ENCODE measurements at places on chromosomes 16 and 17.

DNA sequence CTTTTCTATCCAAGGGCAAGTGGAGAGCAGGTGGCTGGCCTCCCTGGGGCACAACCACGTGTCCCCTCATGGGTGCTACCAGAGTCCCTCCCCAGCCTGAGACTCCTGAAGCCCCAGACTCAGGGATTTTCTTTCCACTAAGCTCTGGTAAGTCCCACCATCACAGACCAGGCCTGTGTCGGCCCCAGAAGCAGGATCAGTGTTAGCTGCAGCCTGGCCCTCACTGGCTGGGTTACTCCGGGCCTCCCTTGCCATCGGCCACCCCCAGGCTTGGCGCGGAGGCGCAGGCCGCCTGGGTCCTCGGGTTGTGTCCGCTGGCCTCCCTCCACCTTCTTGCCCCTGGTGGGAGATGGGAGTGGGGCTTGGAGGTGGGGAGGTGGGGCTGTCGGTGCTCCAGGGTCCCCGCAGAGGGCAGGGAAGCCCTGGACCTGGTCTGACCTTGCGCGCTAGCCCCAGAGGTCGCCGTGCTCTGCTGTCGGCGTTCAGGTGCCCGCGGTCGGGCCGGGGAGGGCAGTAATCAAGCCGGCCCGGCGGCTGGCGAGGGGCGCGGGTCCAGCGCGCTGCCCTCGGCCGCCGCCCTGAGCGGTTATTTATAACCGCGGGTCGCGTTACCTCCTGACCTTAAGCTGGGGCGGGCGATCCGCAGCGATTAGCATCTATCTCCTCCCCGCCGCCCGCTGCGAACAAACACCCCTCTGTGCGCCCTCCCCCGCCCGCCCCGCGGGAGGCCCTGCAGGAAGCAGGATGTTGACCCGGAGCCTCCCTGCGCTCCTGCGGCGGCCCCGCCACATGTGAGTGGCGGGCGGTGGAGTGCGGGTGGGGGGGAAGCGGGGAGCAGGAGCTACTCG is 78.1 kb upstream of the TOB1 start:
- DNase-seq = peak; percentile 51

DNA sequence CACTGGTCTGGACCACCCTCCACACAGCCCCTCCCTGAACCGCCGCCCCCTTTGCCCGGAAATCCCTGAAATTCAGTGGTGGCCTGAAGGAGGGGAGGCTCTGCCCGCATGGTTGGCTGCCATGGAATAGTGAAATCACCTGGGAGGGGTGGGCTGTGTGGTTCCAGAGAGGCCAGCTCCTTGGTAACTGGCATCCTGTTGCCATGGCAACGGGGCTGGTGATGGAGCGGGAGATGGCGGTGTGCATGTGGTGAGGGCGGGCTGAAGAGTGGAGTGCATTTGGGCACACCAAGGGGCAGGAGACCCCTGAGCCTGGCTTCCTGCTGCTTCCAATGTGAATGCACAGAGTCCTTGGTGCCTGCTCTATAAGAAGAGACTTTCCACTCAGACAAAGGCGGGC is 2.4 kb downstream of the EFNB3 start:
- DNase-seq = no peak

GRCh38 chr17:19652595-19652994 is 4.0 kb downstream of the ALDH3A2 start:
- DNase-seq = no peak

DNA sequence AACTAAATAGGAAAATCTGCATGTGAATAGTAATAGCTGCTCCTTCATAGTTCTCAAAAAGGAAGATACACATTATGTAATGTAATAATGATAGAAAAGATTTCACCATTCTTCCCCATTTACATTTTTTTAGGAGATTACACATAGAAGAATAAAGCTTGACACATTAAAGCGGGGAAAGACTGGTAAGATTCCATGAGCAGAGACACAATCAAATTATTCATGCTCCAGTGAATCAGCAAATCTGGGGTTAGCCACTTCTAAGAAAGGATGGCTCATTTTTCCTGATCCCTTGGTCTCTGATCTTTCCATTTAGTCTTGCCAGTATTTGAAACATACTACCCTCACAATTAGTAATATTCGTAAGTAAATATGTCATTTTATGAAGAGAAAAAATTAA is 81.9 kb downstream of the CA4 start:
- no peak for DNase-seq

DNA sequence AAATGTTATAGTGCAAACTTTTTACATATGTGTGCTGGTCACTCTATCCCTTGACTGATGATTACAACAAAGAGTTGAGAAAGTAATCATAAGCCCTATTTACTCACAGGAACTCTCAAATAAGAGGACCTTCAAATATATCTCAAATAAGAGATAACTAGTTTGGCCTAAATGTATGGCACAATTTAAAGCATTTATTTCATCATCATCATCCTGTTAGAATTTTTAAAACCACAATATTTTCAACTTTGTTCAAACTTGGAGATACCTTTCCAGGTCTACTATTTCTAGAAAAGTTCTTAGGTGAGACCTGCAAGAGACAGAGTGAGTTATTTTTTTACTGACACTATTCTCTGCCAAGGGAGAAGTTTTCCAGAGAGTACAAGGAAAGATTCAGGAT is 5.5 kb downstream of the CPPED1 start:
- no peak for DNase-seq

- DNase-seq = no peak
Measured at GRCh38 chr17:15238057-15238456, 27.1 kb downstream of the PMP22 start.

GRCh38 chr17:66929591-66929990 is 34.9 kb upstream of the CACNG4 start:
- no peak for DNase-seq

DNA sequence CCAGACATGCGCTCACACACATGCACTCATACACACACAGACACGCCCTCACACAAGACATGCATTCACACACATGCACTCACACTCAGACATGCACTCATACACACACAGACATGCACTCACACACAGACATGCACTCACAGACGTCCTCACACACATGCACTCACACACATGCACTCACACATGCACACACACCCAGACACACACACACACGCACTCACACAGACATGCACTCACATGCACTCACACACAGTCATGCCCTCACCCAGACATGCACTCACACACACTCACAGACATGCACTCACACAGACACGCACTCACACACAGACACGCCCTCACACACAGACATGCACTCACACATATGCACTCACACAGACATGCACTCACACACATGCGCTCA is 2.1 kb upstream of the ZNF469 start:
- DNase-seq = no peak

GRCh38 chr16:75012380-75013081 is 13.7 kb downstream of the ZNRF1 start:
- DNase-seq = no peak

- DNase-seq = no peak
Measured at GRCh38 chr17:69722518-69722917, 308.0 kb downstream of the MAP2K6 start.

DNA sequence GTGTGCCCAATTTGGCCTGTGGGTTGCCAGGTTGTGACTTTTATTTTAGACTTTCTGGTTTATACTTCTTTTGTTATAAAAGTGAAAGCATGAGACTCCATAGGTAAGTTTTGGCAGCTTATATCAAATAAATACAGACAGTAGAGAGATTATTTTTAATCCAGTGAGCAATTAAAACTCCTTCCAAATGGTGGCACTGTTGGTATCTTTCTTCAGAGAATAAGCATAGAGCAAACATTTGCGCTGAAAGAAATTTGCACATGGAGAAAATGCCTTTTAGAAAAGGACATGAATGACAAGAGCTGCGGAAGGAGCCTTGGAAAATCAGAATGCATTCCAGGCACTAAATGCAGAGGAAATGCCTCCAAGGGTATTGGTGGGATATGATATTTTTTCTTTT is 46.1 kb upstream of the DNAJA2 start:
- no peak for DNase-seq

GRCh38 chr16:86567701-86568581 is 1.3 kb downstream of the FOXC2 start:
- DNase-seq = no peak

GRCh38 chr17:49602783-49603182 is 27.1 kb downstream of the NXPH3 start:
- DNase-seq = no peak

DNA sequence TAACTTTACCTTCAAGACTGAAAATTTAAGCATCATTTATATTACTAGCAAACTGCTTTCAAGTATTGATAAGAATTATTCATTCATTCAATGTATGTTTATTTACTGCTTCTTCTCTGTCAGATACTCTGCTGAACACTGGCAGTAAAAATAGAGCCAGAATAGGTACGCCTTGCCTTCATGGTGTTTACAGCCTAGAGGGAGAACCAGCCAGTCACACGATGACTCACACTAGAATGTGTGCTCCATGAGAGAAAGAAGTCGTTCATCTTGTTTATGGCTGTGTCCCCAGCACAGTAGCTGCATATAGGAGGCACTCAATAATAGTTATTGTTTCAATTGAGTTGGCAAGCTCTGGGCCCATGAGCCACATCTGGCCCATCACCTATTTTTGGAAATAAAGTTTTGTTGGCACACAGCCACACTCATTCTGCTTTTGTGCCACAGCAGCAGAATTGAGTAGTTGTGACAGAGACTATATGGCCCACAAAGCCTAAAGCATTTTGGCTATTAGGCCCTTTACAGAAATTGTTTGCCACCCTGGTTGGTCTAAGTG is 84.2 kb downstream of the TMC6 start:
- no peak for DNase-seq
